ENCODE measurements at places on chromosomes 11 and 22. TPM values are rescaled to one million over a fixed set of nuclear protein-coding genes. Genes with fewer than 3 reads are reported as not detected.

Gene NCF4
- not detected for total RNA-seq

Gene SMC1B
- not detected for total RNA-seq

GRCh38 chr11:74717221-74717969, 13.8 kb downstream of the CHRDL2 start:
- H3K36me3 ChIP-seq = no peaks in the 10 kb centered on the region
- H3K27me3 ChIP-seq = no peaks in the 10 kb centered on the region
- H3K27ac ChIP-seq = no peak overlapping the region
- H3K4me1 ChIP-seq = peaks cover 13% of the 10 kb centered on the region
- H3K4me3 ChIP-seq = no peak overlapping the region

GRCh38 chr11:133070791-133071190, 461.5 kb downstream of the OPCML start:
- no peaks in the 10 kb centered on the region for H3K36me3 ChIP-seq
- H3K4me3 ChIP-seq = no peak overlapping the region
- H3K4me1 ChIP-seq = peaks cover 5% of the 10 kb centered on the region
- H3K27me3 ChIP-seq = peaks cover 7% of the 10 kb centered on the region
- no peak for DNase-seq

GRCh38 chr11:110478410-110478809, 48.7 kb downstream of the FDX1 start:
- H3K36me3 ChIP-seq = no peaks in the 10 kb centered on the region
- no peaks in the 10 kb centered on the region for H3K27me3 ChIP-seq
- no peak overlapping the region for H3K4me3 ChIP-seq
- peaks cover 3% of the 10 kb centered on the region for H3K4me1 ChIP-seq
- DNase-seq = peak; percentile 23
- H3K27ac ChIP-seq = no peak overlapping the region

- no peaks in the 10 kb centered on the region for H3K27me3 ChIP-seq
- no peak overlapping the region for H3K27ac ChIP-seq
- H3K4me1 ChIP-seq = peaks cover 25% of the 10 kb centered on the region
- DNase-seq = no peak
Measured at GRCh38 chr11:92480499-92480898, 255.9 kb downstream of the FAT3 start.

DNA sequence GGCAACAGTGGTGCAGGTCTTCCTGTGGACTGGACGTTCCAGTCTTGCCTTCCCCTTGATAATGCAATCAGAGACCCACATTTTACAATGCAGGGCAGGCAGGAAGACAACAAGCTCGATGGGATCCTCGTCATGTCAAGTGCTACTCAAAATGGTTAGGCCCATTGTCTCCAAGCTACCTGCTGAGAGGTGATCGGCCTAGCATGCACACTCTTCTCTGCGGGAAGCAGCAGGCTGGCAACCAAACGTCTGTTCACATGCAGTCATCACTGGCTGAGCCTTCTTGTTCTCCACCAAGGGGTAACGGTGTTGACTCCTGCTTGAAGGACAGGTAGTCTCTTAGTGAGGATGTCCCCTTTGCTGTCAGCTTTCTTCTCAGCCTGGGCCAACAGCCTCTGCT, 25.5 kb upstream of the CD82 start:
- no peak for DNase-seq
- H3K4me1 ChIP-seq = peaks cover 10% of the 10 kb centered on the region
- H3K4me3 ChIP-seq = no peak overlapping the region
- H3K27me3 ChIP-seq = peaks cover 8% of the 10 kb centered on the region
- H3K27ac ChIP-seq = no peak overlapping the region
- no peaks in the 10 kb centered on the region for H3K36me3 ChIP-seq

Data from neural crest cell (in vitro differentiated cells).